ENCODE measurements at places on chromosomes 16 and 17. TPM values are rescaled to one million over a fixed set of nuclear protein-coding genes. Genes with fewer than 3 reads are reported as not detected.

DNA sequence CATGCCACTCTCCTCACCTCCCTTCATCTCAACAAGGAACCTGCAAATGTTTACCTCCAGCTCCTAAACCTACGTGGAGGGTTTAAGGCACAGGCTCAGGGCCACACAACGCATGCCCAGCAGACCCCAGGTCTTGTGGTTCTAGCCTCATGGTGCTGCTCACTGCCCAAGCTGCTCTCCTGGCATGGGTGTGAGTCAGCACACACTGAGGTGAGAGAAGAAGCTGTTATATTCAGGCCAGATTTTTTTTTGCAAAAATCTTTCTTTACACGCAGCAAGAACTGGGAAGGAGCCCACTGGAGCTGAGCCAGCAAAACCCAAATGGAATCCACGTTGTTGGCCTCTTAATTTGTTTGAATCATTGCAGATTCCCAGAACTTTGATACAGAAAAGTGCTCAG, 5.5 kb upstream of the C16orf96 start:
- peaks cover 7% of the 10 kb centered on the region for H3K4me1 ChIP-seq
- no peaks in the 10 kb centered on the region for H3K36me3 ChIP-seq
- peaks cover 13% of the 10 kb centered on the region for H3K27me3 ChIP-seq
- no peak overlapping the region for H3K4me3 ChIP-seq
- DNase-seq = no peak
- no peak overlapping the region for H3K27ac ChIP-seq

DNA sequence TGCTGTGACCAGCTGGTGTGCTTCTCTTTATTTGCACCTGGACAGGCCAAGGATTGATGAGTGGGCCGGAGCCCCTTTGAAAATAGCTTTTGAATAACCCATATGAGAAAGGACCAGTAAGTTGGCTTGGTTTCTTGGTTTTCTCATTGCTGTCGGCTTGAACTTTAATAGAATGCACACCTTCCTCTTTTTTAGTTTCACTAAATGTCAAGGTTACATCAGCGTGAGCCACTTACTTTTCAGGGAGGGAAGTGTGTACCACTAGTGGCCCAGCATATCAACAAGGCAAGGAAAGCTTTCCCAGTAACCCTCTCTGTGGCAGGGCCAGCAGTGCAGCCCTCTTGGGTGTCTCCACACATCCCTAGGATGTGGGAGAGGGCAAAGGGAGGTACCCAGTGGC, 433.3 kb downstream of the CA10 start:
- H3K27ac ChIP-seq = no peak overlapping the region
- peaks cover 3% of the 10 kb centered on the region for H3K27me3 ChIP-seq
- H3K4me1 ChIP-seq = peaks cover 3% of the 10 kb centered on the region
- no peak overlapping the region for H3K4me3 ChIP-seq
- H3K36me3 ChIP-seq = no peaks in the 10 kb centered on the region
- no peak for DNase-seq

DNA sequence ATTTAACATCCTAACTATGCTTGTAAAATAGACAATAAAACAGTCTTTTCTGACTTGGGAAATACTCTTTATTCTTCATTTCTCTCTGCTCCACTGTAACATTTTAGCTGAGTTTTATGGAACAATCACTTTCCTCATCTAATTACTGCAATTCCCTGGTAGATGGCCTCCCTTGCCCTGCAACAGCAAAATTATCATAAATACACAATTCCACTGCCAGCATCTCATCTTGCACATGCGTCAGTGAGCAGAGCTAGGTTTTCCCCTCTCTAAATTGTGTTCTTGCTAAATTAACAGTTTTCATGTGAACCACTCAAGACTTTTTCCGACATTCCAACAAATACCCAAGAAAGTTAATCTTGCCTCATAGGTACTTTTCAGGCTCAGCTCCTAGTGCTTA, 920.9 kb upstream of the GOT2 start:
- no peak overlapping the region for H3K27ac ChIP-seq
- DNase-seq = no peak
- H3K4me1 ChIP-seq = no peaks in the 10 kb centered on the region
- H3K36me3 ChIP-seq = no peaks in the 10 kb centered on the region
- no peaks in the 10 kb centered on the region for H3K27me3 ChIP-seq

Gene TK1
- total RNA-seq = 66.7 TPM

DNA sequence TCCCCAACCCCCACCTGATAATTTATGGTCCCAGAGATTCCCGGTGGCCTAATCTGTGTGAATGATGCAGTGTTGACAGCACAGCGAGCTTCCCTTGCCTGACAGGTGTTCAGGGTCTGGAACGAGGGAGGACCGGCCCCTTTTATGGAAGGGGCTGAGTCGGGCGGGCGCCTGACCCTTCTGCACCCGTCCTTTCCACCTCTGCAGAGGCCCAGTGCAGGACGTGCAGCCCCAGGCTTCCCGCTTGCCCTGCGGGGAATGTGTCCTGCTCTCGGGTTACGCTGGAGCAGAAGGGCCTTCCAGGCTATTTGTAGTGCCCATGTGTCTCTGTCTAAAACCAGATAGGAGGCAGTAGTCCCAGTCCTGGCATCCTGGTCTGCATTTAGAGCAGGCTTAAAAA, 16.2 kb downstream of the SMTNL2 start:
- peaks cover 3% of the 10 kb centered on the region for H3K27me3 ChIP-seq
- no peaks in the 10 kb centered on the region for H3K36me3 ChIP-seq
- H3K4me3 ChIP-seq = no peak overlapping the region
- no peak for DNase-seq
- no peaks in the 10 kb centered on the region for H3K4me1 ChIP-seq

Gene SLC47A1
- not detected for total RNA-seq

Gene CIITA
- total RNA-seq = 6.4 TPM

DNA sequence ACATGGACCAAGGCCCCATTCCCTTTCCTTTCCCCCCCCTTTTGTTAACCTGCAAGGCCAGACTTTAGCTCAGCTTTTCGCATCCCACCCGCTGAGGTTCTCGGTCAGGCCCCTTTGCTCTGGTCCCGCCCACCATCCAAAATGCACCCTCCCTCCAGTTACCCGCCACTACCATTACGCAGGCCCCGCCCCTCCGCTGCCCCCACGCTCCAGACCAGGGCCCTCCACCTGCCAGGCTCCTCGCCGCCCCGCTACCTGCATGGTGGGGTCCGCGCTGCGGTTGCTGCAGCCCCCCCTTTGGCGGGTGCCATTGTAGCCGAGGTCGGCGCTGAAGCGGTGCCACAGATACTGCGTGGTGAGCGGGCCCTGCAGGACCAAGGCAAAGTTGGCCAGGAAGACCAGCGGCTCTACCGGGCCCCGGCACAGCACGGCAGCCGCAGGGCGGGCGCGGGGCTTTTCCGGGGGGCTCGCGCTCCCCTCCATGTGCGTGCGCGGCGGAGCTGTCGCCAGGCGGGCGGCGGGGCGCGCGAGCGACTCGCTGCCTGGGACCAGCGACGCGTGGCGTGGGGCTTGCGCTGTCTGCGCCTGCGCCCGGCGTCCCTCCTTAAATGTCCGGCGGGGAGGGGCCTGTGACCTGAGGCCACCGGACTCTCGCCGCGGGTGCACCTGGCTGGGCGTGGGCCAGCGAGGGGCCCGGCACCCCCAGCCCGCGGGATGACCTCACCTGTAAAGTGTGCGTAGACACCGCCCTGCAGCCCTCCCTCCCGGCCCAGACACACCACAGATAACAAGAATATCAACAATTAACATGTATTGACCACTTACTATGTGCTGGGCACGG, at the start of gene SLC46A1:
Gene SLC46A1 (minus strand): TSS at position 581 of the 841 bp plus-strand sequence. CDS start 98 bp downstream, at position 483.
- peak; percentile 81 for DNase-seq
- H3K27me3 ChIP-seq = peaks cover 7% of the 10 kb centered on the region
- peaks cover 3% of the 10 kb centered on the region for H3K36me3 ChIP-seq

- H3K4me3 ChIP-seq = no peak overlapping the region
- DNase-seq = no peak
- peaks cover 1% of the 10 kb centered on the region for H3K27me3 ChIP-seq
Observed at GRCh38 chr17:6018788-6019187, 51.4 kb upstream of the WSCD1 start.

Gene MILR1
- not detected for total RNA-seq

Gene EVPLL
- total RNA-seq = not detected

DNA sequence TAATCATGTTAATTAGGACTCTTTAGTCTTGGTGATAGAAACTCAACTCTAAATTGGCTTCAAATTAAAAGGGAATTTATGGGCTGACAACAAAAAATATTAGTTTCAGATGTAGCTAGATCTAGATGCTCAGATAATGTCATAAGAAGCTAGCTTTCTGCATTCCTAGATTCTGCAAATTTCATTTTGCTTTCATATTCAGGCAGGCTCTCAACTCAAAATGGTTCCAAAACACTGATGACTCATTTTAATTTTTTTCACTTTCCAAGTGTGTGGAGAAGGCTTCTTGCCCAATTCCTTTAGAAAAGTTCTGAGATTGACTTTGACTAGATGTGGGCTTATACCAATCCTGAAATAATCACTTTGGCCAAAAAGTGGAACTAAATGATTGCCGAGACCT, 236.7 kb upstream of the GOT2 start:
- H3K4me1 ChIP-seq = no peaks in the 10 kb centered on the region
- H3K4me3 ChIP-seq = no peak overlapping the region
- no peaks in the 10 kb centered on the region for H3K36me3 ChIP-seq
- DNase-seq = no peak
- H3K27me3 ChIP-seq = no peaks in the 10 kb centered on the region

Gene MIEF2
- total RNA-seq = 4.3 TPM

DNA sequence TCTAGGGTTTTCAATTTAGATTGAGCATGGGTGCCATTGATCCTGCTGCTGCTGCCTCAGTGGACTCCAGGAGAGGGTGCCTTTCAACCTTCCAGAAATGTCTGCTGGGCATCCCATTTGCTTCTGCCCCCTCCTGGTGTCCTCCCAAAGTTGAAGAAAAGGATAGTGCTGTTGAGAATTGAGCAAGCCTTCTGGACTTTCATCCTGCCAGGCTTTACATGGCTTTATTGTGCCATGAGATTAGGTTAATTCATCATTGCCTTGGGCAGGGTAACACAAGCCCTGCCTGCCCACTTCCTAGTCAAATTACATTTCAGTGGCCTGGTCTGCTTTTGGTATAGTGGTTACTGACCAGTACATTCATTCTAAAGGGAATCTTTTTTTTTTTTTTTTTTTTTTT, 17.9 kb upstream of the TANGO6 start:
- H3K4me3 ChIP-seq = no peak overlapping the region
- peaks cover 8% of the 10 kb centered on the region for H3K27me3 ChIP-seq
- DNase-seq = no peak
- no peaks in the 10 kb centered on the region for H3K36me3 ChIP-seq
- no peak overlapping the region for H3K27ac ChIP-seq

GRCh38 chr16:88194397-88195268, 188.1 kb upstream of the ZNF469 start:
- no peaks in the 10 kb centered on the region for H3K27me3 ChIP-seq
- no peak overlapping the region for H3K4me3 ChIP-seq
- no peaks in the 10 kb centered on the region for H3K4me1 ChIP-seq
- DNase-seq = no peak
- H3K27ac ChIP-seq = no peak overlapping the region

DNA sequence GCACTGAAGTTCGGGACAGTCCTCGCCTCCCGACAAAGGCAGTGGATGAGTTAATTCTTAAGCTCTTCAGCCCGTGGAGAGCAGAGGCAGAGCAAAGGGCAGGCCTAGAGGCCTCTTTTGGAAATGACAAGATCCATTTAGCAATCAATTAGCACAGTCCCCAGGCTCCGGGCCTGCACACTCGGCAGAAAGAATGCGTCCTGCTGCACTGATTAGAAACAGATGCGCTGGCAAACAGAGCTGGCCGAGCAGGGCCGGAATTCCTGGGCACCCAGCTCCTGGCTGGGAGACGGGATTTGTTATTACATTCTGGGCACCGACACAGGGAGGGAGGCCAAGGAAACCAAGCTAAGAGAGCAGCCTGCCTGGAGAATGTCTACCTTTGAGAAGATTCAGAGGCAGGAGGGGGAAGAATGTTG, 162.9 kb downstream of the COPRS start:
- H3K27ac ChIP-seq = no peak overlapping the region
- no peaks in the 10 kb centered on the region for H3K4me1 ChIP-seq
- peaks cover 6% of the 10 kb centered on the region for H3K27me3 ChIP-seq
- no peak overlapping the region for H3K4me3 ChIP-seq
- no peak for DNase-seq
- H3K36me3 ChIP-seq = no peaks in the 10 kb centered on the region

Data from activated CD4-positive, alpha-beta T cell treated with anti-CD3 and anti-CD28 coated beads, Interleukin-2, amount 10 ng/mL, durations not matched to agents 24 days and 14 days (primary cell).